ENCODE measurements at places on chromosomes 13 and 19.
A peak's percentile ranks its signal among the peaks of the same experiment; 100 is the strongest.

DNA sequence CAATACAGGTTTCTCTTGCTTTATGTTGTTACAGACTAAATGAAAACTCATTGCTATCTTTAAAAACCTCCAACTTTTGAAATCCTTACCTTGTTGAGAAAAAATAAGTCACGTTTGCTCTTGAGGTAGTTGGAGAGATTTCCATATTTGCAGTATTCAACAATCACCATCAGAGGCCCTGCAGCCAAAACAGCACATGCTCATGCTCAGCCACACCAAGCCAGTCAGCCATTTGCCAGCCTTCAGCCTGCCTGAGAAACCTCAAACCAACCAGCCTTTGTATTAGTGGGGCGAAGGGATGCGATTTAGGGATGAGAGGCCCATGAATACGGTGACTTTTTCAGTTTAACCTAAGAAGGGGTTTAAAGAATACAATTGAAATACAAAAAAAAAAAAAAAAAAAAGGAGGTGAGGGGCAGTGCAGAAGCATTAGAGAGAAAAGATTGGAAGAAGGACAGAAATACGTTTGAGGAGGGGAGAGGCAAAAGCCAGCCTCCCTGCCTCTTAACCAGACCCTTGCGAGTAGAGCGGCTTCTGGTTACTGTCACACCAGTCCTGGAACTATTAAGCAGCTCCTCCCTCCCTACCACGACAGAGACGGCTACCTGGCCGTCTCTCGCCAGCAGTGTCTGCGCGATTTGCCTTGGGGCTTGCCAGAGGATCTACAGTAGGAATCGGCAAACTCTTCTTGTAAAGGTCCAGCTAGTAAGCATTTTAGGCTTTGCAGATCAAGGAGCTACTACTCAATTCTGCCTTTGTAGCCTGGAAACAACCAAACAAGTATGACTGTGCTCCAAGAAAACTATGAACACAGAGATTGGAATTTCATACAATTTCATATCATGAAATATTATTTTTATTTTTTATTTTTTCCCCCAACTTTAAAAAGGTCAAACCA, 167.3 kb downstream of the FLT1 start:
- no peak for DNase-seq

- DNase-seq, result no peak
Measured at GRCh38 chr13:45254396-45254795, 53.6 kb upstream of the KCTD4 start.

DNA sequence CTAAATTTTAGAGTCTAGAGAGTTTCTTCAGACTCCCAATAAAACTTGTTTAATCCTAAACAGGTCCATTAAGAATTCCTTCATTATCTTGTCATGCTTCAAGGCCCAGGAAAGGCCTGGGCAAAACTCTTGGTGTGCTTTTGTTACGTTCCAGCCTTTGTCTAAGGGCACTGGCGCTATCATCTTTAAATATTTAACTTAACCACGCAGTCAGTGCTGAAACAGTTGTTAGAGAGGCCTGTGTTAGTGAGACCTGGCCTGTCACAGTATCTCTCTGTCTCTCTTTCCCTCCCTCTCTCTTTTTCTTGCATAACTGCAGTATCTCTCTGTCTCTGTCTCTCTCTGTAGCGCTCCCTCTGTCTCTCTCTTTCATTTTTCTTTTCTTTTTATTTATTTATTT, 8.2 kb upstream of the OR1M1 start:
- no peak for DNase-seq

DNA sequence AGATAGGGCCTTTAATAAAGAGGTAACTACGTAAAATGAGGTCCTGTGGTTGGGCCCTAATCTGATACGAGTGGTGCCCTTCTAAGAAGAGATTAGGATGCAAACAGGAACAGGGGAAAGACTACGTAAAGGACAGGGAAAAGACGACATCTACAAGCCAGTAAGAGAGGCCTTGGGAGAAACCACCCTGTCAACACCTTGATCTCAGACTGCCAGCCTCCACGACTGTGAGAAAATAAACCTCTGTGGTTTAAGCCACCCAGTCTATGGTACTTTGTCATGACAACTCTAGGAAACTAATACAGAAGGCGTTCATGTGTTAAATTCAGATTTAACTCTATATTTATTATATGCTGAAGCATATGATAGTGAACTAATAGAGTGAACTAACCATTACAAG, 566.3 kb downstream of the UQCRFS1 start:
- DNase-seq, result no peak

GRCh38 chr19:42350417-42350816, 25.0 kb downstream of the MEGF8 start:
- DNase-seq, result no peak

DNA sequence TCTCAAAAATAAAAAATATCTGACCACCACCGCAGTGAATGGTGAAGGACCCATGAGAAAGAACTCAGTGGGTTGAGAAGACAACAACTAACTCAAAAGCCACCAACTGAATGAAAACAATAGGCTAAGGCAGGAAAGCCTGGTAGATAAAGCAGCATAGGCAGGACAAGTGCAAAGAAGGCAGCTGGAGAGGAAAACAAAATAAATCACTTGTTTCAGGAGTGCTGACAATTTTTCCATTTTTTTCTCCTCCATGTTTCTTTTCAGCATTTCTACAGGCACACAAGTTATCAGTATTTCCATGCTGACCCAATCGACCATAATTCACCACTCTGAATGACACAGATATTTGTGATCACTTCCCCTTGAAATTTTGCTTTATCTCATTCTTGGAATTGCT, 597.8 kb downstream of the LIG4 start:
- DNase-seq, result no peak

DNA sequence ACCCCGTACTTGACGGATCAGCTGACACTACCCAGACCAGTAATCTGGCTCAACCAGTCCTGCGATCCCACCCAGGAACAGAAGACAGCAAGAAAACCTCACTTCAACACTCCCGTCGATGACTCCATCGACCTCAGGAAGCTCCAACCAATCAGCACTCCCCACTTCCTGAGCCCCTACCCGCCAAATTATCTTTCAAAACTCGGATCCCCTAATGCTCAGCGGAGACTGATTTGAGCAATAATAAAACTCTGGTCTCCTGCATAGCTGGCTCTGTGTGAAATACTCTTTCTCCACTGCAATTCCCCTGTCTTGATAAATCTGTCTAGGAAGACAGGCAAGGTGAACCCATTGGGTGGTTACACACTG, 1.2 kb downstream of the LSM4 start:
- DNase-seq, result no peak

DNA sequence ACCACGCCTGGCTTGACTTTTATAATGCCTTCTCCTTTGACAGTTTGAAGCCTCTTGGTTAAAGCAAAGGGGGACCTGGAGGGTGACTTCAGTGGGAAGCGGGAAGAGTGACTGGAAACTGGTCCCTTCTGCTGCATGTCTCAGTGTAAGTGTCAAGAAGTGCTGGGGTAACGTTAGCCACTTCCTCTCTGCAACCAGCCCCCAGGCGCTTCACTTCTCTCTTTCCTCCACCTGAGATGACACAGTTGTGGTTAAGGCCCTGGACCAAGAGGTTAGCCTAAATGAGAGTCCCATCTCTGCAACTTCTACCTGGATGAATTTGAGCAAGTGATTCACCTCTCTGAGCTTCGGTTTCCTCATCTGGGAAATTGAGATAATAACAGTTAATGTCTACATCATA, 16.3 kb downstream of the LEUTX start:
- DNase-seq, result no peak

- DNase-seq, result no peak
Measured at GRCh38 chr19:46351241-46352041, 4.6 kb downstream of the PPP5C start.

DNA sequence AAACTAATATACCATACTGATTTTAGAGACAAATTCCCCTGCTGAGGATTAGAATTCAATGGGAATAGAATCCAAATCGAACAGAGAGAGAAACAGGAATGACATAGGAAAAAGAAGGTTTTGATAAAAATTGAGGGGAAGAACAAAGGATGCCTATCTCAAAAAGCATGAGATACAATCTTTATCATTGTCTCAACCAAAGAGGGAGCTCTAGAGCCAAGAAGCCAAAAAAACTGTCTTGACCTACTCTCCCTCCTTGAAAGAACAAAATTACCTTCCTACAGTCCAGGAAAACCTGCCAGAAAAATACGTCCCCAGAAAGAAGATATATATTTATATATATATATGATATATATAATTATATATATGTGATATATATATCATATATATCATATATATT, 39.2 kb upstream of the MIR17HG start:
- no peak for DNase-seq

DNA sequence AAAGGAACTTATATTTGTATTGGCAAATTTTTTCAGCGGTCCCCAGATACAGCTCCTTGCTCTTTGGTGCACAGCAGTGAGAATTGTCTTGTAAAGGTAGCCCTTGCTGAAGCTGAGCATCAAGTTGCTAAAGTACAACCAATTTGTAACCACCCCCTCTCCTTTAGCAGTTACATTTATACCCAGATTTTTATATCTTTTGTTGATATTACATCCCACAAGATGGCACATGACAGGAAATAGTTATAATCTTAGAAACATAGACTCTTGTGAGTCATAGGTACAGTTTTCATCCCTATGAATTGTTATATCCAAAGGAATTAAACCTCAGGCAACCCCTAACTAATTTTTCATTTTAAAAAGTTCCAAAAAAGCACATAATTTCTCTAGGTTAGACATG, 523.0 kb upstream of the SLITRK1 start:
- no peak for DNase-seq

DNA sequence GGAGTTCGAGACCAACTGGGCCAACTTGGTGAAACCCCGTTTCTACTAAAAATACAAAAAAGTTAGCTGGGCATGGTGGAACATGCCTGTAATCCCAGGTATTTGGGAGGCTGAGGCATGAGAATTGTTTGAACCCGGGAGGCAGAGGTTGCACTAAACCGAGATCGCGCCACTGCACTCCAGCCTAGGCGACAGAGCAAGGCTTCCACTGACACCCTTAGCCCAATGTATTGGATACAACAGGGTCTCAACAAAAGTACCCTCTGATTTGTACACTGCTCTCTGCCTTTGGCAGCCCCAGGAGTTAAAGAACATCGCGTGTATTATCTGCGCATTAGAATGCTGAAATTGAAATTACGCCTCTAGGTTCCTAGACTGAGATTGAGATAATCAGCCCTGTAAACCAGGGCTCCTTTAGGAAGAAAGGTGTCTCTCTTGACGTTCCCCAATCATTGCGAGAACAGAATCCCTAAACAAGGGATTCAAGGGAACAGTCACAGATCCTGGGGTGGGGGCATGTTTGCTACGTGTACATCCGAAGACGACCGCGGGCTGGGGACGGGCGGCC, 21.9 kb downstream of the IPO5 start:
- no peak for DNase-seq

GRCh38 chr13:114043421-114044053, 69.7 kb upstream of the C13orf46 start:
- DNase-seq, result no peak

DNA sequence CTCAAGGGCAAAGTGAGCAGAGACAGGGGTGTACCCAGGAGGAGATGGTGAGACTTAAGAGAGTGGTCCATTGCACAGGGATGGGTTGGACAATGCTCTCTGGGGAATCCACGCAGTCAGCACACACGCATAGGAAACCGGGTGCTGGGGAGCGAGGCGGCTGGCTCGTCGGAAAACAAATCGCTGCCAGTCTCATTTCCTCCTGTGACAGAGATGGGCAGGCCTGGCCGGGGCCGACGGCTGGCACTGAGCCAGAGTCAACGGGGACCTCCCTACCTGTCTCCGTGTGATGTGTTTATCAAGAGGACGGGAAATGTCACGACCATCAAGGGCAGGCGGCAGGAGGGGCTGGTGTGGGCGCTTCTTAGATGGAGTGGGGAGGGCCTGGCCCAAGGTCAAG, 27.3 kb downstream of the PTPRS start:
- DNase-seq, result peak; percentile 77

DNA sequence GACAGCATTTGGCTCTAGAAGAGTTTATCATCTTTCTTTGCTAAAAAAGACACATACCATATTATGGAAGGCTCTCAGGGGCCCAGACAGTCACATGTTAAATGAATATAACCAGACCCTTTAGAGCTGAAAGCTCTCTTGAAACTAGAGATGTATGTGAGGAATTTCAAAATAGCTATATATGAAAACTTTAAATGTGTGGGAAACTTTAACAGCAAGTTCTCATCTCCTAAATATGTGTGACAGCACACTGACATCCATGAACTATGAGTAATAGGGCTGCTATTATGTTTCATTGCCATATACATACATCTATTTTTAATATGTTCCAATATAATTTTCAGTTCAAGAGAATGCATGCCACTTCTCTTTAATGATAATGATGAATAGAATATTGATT, 509.5 kb downstream of the GPC6 start:
- no peak for DNase-seq
